ENCODE measurements at places on chromosomes 12 and 14.

DNA sequence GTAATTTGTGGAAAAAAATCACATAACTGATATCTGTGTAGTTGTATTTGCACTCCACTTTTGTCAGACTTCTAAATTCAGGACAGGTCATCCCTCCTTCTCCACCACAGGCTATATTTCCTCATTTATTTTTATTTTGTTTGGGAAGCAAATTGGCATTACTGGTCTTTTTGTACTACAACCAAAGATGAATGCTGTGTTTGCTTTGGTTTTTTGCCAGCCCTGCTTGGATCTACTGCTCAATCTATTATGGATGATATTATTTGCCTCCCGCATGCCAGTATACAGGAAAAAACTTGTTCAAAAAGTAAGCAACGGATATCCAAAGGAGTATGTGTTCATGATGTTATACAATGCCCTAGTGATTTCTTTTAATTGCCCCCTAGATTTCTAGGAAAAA is 948.8 kb downstream of the TRHDE start:
- DNase-seq = no peak
- no peak overlapping the region for H3K4me3 ChIP-seq
- no peaks in the 10 kb centered on the region for H3K4me1 ChIP-seq
- no peaks in the 10 kb centered on the region for H3K27me3 ChIP-seq
- H3K36me3 ChIP-seq = no peaks in the 10 kb centered on the region

DNA sequence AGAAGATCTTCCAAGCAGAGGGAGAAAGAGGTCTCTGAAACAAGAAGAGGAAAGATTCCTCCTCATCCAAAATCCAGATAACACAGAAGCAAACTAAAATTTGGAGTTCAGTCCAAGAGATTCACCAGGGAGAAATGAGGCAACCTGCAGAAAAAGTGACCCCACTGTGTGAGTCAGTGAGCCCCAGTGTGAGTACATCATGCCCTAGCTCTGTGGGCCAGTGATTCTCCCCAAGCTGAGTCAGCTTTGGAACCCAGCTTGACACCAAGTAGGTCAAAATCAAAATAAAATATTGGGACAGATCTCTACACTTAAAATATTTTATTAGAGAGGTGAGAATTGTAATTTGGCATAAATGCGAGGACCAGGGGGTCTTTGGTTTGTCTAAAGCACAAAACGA is 17.2 kb downstream of the CLEC2B start:
- H3K36me3 ChIP-seq = peaks cover 41% of the 10 kb centered on the region
- peaks cover 5% of the 10 kb centered on the region for H3K4me1 ChIP-seq
- DNase-seq = no peak

- DNase-seq = no peak
- no peak overlapping the region for H3K4me3 ChIP-seq
- H3K36me3 ChIP-seq = peaks cover 14% of the 10 kb centered on the region
- H3K27ac ChIP-seq = no peak overlapping the region
- H3K4me1 ChIP-seq = peaks cover 7% of the 10 kb centered on the region
These were observed 6.7 kb downstream of the TAS2R43 start for GRCh38 chr12:11085419-11085818.

DNA sequence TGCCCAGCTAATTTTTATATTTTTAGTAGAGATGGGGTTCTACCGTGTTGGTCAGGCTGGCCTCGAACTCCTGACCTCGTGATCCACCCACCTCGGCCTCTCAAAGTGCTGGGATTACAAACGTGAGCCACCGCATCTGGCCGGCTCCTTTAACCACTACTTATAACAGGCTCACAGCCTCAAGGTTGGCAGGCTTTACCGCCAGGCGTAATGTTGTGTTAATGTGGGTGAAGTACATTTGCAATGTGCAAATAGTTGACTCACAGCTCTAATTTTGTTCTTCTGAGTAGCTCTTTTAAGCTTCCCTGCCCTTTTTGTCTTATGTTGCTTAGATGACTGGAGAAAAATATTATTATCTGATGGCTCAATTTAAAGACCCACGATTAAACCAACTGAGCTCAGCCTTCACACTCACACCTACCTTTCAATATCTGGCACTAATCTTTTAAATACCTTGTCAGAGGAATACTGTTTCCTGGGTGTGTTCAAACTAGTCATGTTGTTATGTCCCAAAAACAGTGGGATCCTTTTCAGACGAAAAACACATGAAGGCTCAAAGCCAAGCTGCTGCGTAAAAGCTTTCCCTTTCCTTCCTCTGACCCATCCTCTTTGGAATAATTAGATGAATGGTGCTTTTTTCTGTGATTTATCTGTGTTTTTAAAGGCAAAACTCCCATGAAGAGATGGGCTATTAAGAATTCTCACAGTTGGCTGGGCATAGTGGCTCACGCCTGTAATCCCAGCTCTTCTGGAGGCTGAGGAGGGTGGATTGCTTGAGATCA is 57.2 kb upstream of the USP44 start:
- H3K4me3 ChIP-seq = no peak overlapping the region
- no peaks in the 10 kb centered on the region for H3K36me3 ChIP-seq
- no peaks in the 10 kb centered on the region for H3K4me1 ChIP-seq
